PC-9 (cell line): ENCODE measurements at places on chromosomes 5 and 9. TPM values are rescaled to one million over a fixed set of nuclear protein-coding genes. Genes with fewer than 3 reads are reported as not detected.

Gene PALM2AKAP2
- total RNA-seq = 2.1 and 3.1 TPM in 2 replicates

Gene VCAN
- total RNA-seq = 0.28 and 0.43 TPM in 2 replicates

Gene PNPLA7
- 1.9 and 4.9 TPM in 2 replicates for total RNA-seq

Gene SLC6A3
- total RNA-seq = not detected in 2 replicates

Gene TAF7
- total RNA-seq = 56.1 and 57.6 TPM in 2 replicates

Gene ISL1
- total RNA-seq = not detected in 2 replicates

Gene PPP1R26
- total RNA-seq = 41.2 and 46.9 TPM in 2 replicates

Gene MATR3
- 129 and 145 TPM in 2 replicates for total RNA-seq

Gene PFN3
- not detected in 2 replicates for total RNA-seq

Gene CACNA1B
- total RNA-seq = not detected in 2 replicates

Gene PPIC
- 22.3 and 27.4 TPM in 2 replicates for total RNA-seq

Gene SERINC5
- 68.8 and 77.7 TPM in 2 replicates for total RNA-seq

Gene FGD3
- total RNA-seq = 84.9 and 89.0 TPM in 2 replicates

Gene ANKRD20A1
- not detected in 2 replicates for total RNA-seq

Gene MEGF10
- not detected in 2 replicates for total RNA-seq

Gene NME5
- 0.98 and 1.9 TPM in 2 replicates for total RNA-seq

Gene IL9
- not detected in 2 replicates for total RNA-seq

Gene RASGRF2
- total RNA-seq = 0.10 and 0.48 TPM in 2 replicates

Gene GRM6
- not detected in 2 replicates for total RNA-seq

Gene OR1Q1
- total RNA-seq = not detected in 2 replicates

Gene DAP
- total RNA-seq = 256 and 279 TPM in 2 replicates

Gene FOXD4
- total RNA-seq = not detected in 2 replicates

Gene ZFR
- total RNA-seq = 51.8 and 69.2 TPM in 2 replicates

Gene FOXD4L3
- total RNA-seq = not detected in 2 replicates

Gene PLEKHG4B
- total RNA-seq = not detected in 2 replicates

Gene OR1J2
- not detected in 2 replicates for total RNA-seq

Gene SLC6A18
- total RNA-seq = not detected in 2 replicates

Gene GABRA6
- not detected in 2 replicates for total RNA-seq

Gene SPINK6
- not detected in 2 replicates for total RNA-seq

Gene FAM53C
- total RNA-seq = 46.6 and 65.1 TPM in 2 replicates

Gene SOHLH1
- total RNA-seq = not detected in 2 replicates

Gene SMIM32
- total RNA-seq = not detected in 2 replicates

Gene HNRNPH1
- 626 and 723 TPM in 2 replicates for total RNA-seq

Gene PCDHB7
- total RNA-seq = not detected in 2 replicates

Gene CAST
- total RNA-seq = 234 and 289 TPM in 2 replicates
